Small intestine (tissue), 16 donors: ENCODE measurements at places on chromosomes 13 and 19. TPM values are rescaled to one million over a fixed set of nuclear protein-coding genes. Genes with fewer than 3 reads are reported as not detected.

ZNF555 gene
- polyA plus RNA-seq, result 1.6 TPM

DNA sequence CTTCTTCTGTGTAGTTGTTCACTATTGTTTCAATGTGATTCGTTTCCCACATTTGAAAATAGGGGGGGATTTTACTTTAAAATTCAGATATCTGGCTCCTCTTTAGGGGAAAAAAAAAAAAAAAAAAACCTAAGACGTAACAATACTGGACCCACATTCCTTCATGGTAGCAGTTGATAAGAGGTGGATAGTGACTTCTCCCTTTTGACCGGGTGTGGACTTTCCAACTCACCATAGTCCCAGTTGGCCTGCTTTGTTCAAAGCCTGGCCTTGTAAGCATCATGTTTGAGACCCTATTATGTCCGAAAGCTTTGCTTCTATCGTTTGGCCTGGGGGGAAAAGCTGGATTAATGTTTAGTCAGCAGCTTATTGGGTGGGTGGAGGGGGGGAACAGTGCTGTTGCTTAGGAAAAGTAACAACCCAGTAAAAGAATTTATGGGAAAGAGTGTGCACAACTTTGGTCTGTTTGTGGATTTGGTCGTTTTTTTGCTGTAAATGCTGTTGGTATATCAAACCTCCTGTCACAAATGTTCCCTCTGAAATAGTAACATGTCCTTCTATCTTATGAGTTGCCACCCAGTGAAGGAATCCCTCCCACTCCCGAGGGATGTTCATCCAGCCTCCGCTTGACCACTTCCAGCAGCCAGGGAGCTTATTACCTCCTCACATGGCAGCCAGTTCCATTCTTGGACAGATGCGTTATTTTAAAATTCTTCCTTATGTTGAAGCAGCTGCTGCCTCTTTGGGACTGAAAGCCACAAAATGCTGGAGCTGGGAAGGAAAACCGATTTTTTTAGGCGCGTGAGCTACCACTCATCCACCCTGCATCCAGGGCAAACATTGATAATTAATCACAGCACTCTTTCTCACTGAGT is 10.4 kb downstream of the SAMD4B start:
- no peak for DNase-seq

- DNase-seq, result no peak
These were observed 12.4 kb downstream of the RFX1 start for GRCh38 chr19:13993590-13994300.

SLC35E1 gene
- polyA plus RNA-seq, result 14.5 TPM

GRCh38 chr13:87821512-87821911 is 150.3 kb downstream of the SLITRK5 start:
- no peak for DNase-seq

- DNase-seq, result peak; percentile 38
These were observed 18.5 kb downstream of the CYP2A6 start for GRCh38 chr19:40831502-40832430.

ACP7 gene
- polyA plus RNA-seq, result not detected

DMKN gene
- 7.6 TPM for polyA plus RNA-seq

IGFL2 gene
- not detected for polyA plus RNA-seq

DNA sequence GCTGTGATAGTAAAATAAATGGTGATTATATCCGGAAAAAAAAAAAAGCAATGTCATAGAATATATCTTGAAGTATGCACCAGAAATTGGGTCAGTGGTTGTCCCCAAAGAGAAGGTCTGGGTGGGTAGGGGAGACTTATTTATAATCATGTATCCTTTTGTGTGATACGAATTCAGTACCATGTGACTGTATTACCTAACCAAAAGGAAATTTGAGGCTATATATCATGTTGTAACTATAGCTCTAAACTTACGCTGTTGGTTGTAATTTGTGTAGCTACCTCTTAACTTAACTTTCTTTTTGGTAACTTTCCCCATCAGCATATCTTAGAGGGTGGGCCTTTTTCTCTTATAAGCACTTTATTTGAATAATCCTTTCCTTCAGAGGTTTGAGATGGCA is 25.2 kb upstream of the KCTD4 start:
- DNase-seq, result no peak

- no peak for DNase-seq
These were observed 12.5 kb downstream of the NCAN start for GRCh38 chr19:19224150-19224851.

ZNF765 gene
- 13.4 TPM for polyA plus RNA-seq

- DNase-seq, result peak; percentile 50
These were observed 23.3 kb downstream of the LYPD4 start for GRCh38 chr19:41821003-41821735.

DNA sequence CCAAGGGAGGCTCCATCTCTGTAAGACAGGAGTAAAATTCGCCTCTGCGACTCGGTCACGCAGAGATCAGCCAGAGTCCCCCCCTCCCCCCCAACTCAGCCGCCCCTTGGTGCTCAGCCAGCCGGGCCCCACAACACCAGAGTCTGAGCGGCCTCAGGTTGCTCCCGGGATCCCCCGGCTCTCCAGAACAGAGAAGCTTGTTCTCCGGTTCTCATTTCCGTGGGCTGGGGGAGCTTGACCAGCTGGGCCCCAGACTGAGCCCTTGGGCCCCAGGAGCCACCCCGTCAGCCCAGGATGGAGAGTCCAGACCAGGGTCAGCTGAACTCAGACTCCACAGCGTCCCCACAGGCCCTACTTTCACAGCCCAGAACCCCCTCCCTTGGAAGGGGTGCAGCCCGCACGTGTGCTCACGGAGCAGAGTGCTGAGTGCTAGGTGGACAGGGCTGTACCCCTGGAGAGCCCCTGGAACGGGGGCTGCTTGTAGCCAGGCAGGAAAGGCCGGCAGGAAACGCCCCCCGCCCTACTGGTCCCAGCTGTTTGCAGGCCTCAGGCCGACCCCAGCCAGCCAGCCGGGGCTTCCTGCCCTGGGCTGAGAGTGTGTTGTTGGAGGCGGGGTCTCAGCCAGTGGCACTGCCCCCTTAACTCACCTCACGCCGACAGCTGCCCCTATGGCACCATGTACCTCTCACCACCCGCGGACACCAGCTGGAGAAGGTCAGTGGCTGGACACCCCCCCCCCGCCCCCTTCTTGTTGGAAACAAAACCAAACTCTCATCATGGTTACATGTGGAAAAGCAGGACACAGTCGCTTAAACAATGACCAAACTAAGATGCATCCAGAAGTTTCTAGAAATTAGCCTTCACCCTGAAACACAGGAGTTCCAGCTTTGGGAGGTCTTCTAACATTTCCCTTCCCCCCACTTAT is 44.4 kb downstream of the COMP start:
- no peak for DNase-seq

POP4 gene
- 64.3 TPM for polyA plus RNA-seq

DNA sequence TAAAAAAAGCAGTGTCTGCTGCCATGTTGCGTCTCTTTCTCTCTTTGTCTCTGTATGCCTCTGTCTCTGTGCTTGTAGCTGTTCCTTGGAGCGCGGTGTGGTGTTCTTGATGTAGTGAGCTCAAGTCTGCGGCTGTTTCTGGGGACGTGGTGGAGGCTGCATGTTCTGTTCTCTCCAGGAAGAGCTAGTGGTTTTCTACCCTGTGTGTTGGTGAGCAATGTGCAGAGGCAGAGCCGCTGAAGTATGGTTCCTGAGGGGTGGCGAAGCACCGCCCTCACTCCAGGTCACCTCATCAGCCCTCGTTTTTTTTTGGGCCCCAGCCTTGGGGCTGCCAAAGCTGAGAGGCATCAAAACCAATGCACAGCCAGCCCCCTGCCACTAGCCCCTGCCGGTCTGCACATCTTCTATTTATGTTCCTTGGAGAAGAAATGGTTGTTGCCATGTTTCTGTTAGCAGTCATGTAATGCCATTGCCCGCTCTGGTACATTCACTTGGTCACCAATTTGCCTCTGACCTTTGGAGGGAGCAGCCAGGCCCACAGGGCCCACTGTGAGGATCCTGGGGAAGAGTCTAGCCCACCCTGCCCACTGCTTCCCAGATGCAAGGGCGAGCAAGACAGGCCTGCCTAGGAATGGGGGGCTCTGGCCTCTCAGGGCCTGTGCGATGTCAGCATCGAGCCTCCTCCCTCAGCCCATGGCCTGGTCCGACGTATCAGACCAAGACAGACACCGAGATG is 7.2 kb downstream of the HNRNPL start:
- DNase-seq, result no peak

WDR83 gene
- 23.8 TPM for polyA plus RNA-seq

DNA sequence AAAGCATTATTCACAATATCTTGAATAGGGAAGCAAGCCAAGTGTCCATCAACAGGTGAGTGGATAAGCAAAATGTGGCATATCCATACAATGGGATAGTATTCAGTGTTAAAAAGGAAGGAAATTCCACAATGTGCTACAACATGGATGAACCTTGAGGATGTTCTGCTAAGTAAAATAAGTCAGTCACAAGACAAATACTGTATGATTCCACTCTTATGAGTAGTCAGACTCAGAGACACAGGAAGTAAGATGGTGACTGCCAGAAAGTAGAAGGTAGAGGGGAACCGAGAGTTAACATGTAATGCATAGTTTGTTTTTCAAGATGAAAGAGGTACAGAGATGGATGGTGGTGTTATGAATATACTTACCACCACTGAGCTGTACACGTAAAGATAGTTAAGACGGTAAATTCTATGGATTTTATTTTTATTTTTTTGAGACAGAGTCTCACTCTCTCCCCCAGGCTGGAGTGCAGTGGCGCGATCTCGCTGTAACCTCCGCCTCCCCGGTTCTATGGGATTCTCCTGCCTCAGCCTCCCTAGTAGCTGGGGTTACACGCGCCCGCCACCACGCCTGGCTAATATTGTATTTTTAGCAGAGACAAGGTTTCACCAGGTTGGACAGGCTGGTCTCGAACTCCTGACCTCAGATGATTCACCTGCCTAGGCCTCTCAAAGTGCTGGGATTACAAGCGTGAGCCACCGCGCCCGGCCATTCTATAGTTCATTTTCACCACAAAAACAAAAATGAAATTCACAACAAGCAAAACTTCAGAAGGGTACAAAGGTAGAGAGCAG is 1.0 kb upstream of the CHAMP1 start:
- DNase-seq, result no peak

DNA sequence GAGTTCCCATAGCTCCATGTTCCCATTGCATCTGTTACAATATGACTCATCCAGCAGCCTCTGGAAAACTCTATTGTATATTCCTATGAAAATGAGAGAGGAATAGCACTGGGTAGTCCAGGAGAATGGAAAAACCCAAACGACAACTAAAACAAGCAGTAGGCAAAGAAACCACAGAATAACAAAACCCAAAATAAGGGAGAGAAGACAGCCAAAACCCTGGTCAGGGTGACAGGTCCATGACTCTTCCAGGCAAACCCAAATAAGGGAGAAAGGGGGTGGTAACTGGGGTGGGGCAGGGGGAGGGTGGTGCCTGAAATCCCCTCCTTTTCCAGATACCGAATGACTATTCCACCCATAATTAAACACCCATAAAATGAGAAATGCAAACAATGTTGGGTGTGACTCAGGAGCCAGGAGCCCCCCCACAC is 4.0 kb upstream of the ZNF8 start:
- peak; percentile 6 for DNase-seq
